Thoracic aorta (tissue), 2 donors: ENCODE measurements at places on chromosomes 7 and 10. TPM values are rescaled to one million over a fixed set of nuclear protein-coding genes. Genes with fewer than 3 reads are reported as not detected.

DNA sequence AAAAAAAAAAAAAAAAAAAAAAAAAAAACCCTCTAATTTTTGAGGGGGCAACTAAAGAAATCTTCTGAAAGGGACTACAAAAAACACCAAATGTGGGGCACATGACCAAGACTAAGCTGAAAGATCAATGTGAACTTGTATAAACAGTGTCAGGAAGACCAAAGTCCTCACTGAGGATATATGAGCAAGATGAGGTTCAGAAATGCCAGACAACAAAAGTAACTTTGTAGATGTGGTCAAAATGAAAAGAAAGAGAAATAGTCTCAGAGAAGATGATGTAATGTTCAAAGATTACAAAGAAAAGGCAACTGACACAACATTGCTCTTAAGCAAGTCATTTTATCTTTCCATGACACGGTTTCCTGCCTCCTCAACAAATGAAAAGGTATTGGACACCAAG lies 48.7 kb upstream of the PTPRZ1 start:
- no peaks in the 10 kb centered on the region for H3K36me3 ChIP-seq
- H3K4me1 ChIP-seq: no peaks in the 10 kb centered on the region
- H3K27me3 ChIP-seq: no peaks in the 10 kb centered on the region
- no peak overlapping the region for H3K27ac ChIP-seq
- H3K4me3 ChIP-seq: no peak overlapping the region

ZYX gene
- 234 TPM for total RNA-seq

DNA sequence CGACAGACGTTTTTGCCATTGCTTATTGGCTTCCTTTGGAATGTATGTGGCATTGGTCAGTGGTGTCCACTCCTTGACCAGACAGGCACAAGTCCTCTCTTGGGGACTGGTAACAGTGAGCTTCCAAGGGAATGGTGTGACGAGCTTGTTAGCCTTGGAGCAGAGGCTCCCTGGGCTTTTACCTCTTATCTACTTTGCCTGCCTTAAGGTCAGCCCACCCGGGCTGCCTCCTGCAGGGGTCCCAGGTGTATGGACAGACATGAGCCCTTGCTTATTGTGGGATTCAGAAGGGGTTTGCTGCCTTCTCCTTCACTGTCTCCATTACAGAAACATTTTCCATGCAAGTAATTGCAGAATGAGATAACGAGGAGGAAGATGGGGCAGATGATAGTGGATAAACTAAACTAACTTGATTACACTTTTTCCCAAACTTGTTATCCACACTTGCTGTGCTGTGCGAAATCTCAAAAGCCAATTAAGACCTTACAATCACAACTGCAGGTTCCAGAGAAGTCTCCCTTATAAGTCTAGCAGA lies 29.7 kb downstream of the PLPP4 start:
- H3K4me3 ChIP-seq: no peak overlapping the region
- no peaks in the 10 kb centered on the region for H3K36me3 ChIP-seq
- H3K27me3 ChIP-seq: no peaks in the 10 kb centered on the region
- no peak for DNase-seq

LIPA gene
- total RNA-seq: 39.7 TPM

DNA sequence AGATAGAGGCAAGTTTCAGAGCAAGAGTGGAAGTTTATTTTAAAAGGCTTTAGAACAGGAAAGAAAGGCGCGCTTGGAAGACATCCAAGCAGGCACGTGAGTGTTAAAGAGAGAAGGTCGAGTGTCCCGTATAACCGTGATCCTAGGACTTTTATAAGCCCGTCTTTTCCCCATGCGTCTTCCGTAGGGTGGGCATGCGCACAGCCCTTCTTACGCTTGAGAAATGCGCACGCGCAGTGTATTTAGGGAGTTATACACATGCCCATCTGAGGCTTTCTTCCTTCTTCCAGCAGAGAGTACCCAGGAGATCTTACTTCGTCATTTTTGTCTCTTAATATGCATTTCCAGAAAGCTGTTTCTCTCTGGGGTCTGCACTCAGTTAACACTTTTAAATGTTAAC lies 52.4 kb downstream of the CALD1 start:
- peaks cover 97% of the 10 kb centered on the region for H3K4me1 ChIP-seq
- H3K4me3 ChIP-seq: peak overlapping the region; percentile 44
- H3K27ac ChIP-seq: peak overlapping the region; percentile 93

DYNC1I1 gene
- 69.1 TPM for total RNA-seq

LRRC18 gene
- not detected for total RNA-seq

- H3K27ac ChIP-seq: no peak overlapping the region
- H3K36me3 ChIP-seq: no peaks in the 10 kb centered on the region
- no peaks in the 10 kb centered on the region for H3K4me1 ChIP-seq
Measured at GRCh38 chr7:119594956-119595355, 678.0 kb upstream of the KCND2 start.

- no peak overlapping the region for H3K4me3 ChIP-seq
- DNase-seq: no peak
- no peaks in the 10 kb centered on the region for H3K27me3 ChIP-seq
- H3K27ac ChIP-seq: no peak overlapping the region
- no peaks in the 10 kb centered on the region for H3K36me3 ChIP-seq
Measured at GRCh38 chr10:88081457-88082054, 218.1 kb downstream of the PTEN start.

GRCh38 chr7:15236952-15237351 lies 324.9 kb downstream of the AGMO start:
- H3K4me1 ChIP-seq: no peaks in the 10 kb centered on the region
- no peaks in the 10 kb centered on the region for H3K36me3 ChIP-seq
- H3K4me3 ChIP-seq: no peak overlapping the region
- H3K27ac ChIP-seq: no peak overlapping the region

GET4 gene
- 26.9 TPM for total RNA-seq

- no peak for DNase-seq
- H3K27ac ChIP-seq: no peak overlapping the region
- H3K36me3 ChIP-seq: no peaks in the 10 kb centered on the region
Measured at GRCh38 chr10:9709849-9710248, 1307.8 kb upstream of the CELF2 start.

DNA sequence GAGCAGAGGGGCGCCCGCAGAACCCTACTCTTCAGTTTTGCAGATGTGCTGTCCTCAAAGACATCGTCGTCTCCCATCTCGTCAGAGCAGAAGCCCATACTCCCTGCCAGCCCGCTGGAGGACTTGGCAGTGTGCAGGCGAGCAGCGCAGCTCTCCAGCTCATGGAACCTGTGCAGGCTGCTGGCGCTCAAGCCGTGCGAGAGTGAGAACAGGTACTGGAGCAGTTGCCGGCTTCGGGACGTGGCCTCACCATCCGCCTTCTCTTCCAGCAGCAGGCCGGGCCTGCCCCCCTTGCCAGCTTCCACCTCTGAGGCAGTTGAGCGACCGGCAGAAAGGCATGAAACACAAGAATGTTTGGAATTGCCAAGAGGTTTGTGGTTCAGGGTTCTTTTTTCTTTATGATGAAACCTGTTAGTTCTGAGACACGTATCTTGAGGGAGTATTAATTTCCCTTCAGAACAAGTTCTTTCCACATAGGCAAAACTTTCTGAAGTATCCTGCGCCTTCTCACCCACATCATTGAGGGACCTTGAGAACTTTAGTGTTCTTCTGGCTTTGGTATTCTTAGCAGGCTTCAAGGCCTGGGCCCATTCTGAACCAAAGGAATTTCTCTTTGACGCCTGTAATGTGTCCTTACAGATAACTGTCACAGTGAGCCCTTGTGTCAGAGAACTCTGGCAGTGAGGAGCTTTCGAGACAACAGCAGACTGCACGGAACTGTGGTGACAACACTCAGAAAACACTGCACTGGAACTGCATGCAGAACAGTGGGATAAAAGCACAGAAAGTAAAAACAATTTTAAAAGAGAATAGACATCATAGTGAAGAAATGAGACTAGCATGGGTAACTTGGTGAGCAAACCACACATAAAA lies 89.5 kb downstream of the ALOX5 start:
- H3K4me3 ChIP-seq: no peak overlapping the region
- no peak overlapping the region for H3K27ac ChIP-seq
- H3K4me1 ChIP-seq: no peaks in the 10 kb centered on the region
- H3K27me3 ChIP-seq: no peaks in the 10 kb centered on the region

DNA sequence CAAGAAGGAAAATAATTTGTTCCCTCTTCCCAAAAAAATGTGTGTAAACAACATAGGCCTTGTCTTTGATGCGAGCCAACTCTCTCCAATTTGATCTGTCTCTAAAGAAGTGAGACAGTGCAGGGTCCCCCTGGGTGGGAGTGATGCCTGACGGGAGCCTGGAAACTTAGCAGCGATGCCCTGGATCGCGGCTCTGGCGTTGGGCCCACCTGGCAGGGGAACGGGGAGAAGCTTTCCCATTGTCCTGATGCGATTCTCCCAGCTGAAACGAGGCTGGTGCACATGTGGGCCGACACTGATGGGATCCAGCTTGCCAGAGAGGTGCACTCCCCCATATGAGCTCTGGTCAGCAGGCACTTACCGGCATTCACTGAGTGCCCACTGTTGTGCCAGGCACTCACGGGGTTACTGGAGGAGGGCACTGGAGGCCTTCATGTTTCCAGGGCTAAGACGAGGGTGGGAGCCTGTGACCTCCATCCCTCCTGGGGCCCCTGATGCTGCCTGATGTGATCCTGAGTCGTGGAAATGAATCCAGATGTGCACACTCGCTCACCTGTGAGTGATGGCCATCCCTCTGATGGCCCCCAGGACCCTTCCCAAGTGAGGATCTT lies 132.8 kb downstream of the PTPN20 start:
- no peak for DNase-seq
- H3K4me3 ChIP-seq: no peak overlapping the region
- no peaks in the 10 kb centered on the region for H3K27me3 ChIP-seq
- no peaks in the 10 kb centered on the region for H3K36me3 ChIP-seq

DNA sequence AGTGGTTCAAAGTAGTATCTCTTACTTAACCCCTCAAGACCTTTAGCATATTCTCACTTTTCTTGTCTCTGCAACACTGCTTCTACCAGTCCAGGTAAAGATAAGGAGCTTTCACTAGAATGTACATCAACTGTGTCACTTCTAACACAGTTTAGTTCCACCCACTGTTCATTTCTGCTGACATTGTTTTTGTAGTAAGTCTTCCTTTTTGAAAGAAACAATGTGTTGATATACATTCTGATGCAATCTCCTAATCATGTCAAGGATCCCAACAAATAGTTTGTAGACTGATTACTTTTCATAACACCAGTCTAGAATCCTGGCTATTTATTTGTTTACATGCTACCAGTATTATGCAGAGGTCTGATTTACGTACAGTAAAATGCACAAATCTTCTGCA lies 47.5 kb downstream of the CCSER2 start:
- H3K27me3 ChIP-seq: no peaks in the 10 kb centered on the region
- no peak overlapping the region for H3K27ac ChIP-seq
- no peak for DNase-seq

DNA sequence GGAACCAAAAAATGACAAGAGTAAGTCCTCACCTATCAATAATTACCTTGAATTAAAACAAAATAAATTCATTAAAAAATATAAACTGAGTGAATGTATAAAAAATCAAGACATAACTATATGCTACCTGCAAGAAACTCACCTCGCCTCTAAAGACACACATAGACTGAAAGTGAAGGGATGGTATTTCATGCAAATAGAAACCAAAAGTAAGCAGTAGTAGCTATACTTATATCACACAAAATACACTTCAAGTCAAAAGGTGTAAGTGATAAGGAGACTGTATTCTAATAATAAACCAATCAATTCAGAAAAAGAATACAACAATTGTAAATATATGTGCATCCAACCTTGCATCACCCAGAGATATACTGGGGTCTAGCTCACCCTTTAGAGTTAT lies 332.6 kb downstream of the SH2D4B start:
- H3K4me1 ChIP-seq: no peaks in the 10 kb centered on the region
- H3K36me3 ChIP-seq: no peaks in the 10 kb centered on the region
- no peak for DNase-seq

GRCh38 chr10:47243791-47244190 lies 56.2 kb upstream of the GDF10 start:
- no peak for DNase-seq
- H3K4me3 ChIP-seq: no peak overlapping the region
- no peaks in the 10 kb centered on the region for H3K36me3 ChIP-seq
- H3K27me3 ChIP-seq: no peaks in the 10 kb centered on the region
- no peak overlapping the region for H3K27ac ChIP-seq
- peaks cover 4% of the 10 kb centered on the region for H3K4me1 ChIP-seq

GRCh38 chr7:43851805-43852204 lies 17.5 kb downstream of the MRPS24 start:
- no peak overlapping the region for H3K4me3 ChIP-seq
- H3K36me3 ChIP-seq: no peaks in the 10 kb centered on the region
- DNase-seq: no peak
- H3K27me3 ChIP-seq: no peaks in the 10 kb centered on the region
- H3K27ac ChIP-seq: no peak overlapping the region
- no peaks in the 10 kb centered on the region for H3K4me1 ChIP-seq

DNA sequence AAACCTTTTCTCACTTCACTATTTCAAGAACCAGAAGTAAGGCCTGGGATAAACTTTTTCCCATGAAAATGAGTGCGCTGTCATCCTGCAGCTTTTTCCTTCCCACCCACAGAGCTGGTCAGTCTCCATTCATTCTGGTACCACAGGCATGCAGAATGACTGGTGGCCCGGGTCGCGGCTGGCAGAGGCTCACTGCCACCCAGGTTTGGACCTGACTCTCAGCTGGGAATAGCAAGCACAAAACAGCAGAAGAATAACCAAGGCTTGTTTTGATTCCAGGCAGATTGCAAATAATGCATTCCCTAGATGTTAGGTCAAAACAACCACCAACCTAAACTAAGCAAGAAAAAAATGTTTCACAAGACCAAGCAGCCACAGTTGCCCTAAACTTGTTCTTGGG lies 190.5 kb upstream of the NRP1 start:
- no peak overlapping the region for H3K27ac ChIP-seq
- H3K27me3 ChIP-seq: no peaks in the 10 kb centered on the region
- DNase-seq: no peak
- no peaks in the 10 kb centered on the region for H3K36me3 ChIP-seq

DNA sequence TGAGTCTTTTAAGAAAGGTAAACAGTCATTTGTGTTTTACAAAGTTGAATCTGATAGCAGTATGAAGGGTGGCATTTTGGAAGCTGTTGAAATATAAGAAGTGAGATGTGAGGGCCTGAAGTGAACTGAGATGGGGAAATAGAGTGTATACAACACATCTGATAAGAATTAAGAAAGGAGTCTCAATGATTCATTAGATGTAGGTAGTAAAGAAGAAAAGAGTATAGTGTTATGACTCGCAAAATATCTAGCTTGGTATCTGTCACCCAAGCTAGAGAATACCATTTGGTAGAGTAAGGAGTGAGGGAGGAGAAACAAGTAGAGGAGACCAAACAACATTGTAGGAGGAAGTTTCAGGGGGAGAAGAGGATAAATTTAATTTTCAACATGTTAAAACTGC lies 5.3 kb downstream of the PTPN12 start:
- peaks cover 44% of the 10 kb centered on the region for H3K4me1 ChIP-seq
- no peaks in the 10 kb centered on the region for H3K27me3 ChIP-seq
- H3K36me3 ChIP-seq: no peaks in the 10 kb centered on the region
- no peak overlapping the region for H3K4me3 ChIP-seq

RET gene
- total RNA-seq: not detected

GRCh38 chr7:8155836-8156235 lies 106.1 kb downstream of the ICA1 start:
- H3K36me3 ChIP-seq: no peaks in the 10 kb centered on the region
- no peak overlapping the region for H3K4me3 ChIP-seq
- H3K4me1 ChIP-seq: no peaks in the 10 kb centered on the region
- no peak for DNase-seq
